ENCODE measurements at places on chromosomes 16 and 17.

DNA sequence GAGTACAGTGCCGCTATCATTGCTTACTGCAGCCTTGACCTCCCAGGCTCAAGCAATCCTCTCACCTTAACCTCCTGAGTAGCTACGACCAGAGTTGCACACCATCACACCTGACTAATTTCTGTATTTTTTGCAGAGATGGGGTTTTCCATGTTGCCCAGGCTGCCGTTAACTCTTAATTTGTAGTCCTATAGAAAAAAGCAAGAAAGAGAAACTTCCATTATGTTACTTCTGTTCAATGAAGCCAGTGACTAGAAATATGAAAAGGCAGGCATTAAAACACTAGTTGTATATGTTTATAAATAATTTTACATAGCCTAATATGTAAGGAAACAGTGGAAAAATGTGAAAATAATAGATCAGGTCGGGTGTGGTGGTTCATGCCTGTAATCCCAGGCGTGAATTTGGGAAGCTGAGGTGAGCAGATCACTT is 9.7 kb downstream of the RAD51C start:
- no peak for DNase-seq

DNA sequence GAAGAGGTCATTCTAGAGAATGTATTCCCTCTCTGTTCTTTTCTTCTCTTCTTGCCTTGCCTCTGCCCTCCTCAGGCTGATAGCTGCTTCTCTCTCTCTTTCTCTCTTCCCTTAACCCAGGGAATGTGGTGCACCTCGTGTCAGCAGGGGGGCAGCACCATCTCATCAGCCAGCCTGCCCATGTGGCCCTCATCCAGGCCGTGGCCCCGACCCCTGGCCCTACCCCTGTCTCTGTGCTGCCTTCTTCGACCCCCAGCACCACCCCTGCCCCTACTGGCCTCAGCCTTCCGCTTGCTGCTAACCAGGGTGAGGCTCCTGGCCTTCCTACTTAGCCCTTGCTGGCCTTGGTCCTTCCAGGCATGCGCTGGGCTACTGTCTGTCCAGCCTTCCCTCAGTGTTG is 23.5 kb downstream of the SRCAP start:
- DNase-seq = no peak

GRCh38 chr16:2818272-2818876 is 1.3 kb downstream of the PRSS21 start:
- DNase-seq = no peak

DNA sequence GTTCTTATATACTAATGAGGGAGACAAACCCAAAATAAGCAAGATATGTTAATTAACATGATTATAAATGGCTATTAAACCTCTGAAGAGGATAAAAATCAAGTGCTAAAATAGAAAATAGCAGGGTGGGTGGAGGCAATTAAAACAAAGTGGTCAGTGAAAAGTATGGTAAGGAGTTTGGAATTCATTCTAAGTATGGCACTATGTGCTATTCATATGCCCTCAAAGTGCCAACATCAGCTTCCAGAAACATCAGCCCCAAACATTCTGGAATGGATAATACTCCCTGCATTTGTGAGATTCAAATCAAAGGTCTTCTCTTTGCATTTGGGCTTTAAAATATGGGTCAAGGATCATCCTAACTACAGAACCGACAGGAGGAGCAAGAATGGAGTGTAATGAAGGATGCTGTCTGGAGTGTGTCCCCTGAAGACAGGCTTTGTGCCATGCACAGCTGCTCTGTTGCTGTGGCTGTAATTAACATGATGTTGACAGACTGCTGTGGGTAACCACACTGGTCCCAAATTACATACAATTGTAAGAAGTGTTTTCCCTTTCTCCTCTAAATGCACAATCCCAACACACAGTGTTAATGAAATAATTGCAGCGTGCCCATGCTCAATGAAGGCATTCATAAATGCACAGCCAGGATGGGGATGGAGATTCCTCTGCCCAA is 93.1 kb downstream of the VAT1L start:
- no peak for DNase-seq

GRCh38 chr16:78490431-78490830 is 391.0 kb downstream of the WWOX start:
- no peak for DNase-seq

DNA sequence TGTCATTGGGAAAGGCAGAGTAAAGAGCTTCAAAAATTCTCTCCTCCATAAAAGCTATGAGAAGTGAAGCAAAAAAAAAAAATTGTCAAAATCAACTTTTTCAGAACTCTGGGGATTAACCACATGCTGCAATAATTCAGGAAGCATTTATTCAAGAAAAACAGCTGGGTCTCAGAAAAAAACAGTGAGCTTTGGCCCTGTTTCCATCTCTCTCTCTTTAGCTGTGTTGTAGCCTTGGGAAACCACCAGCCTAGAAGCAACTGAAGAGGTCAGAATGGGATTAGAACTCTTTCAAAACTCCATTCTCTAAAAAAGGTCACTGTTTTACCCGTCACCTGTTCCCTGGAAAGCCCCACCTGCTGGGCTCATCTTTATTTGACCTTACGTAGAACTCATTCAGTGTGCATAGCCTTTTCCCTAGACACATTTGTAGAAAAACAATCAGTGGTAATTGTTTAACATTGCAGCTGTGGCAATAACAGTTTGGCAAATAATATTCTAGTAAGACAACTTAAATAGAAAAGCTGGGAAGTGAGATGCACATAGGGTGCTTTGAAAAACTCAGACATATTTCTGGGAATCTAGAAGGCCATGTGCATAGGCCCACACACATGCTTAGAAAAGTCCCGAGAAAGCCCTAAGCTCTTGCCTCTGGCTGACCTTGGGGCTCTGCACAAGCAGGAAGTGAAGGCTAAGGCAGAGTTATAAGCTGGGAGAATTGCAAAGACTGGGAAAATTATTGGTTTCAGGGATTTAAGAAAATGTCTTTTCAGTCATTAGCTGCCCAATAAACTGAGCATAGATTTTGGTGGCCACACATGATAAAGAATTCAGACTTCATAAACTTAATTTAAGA is 18.0 kb downstream of the SLC5A11 start:
- DNase-seq = no peak

GRCh38 chr17:40555296-40556190 is 9.7 kb downstream of the CCR7 start:
- DNase-seq = no peak

GRCh38 chr17:68903286-68903685 is 51.9 kb downstream of the ABCA8 start:
- no peak for DNase-seq

- no peak for DNase-seq
These were observed 101.1 kb downstream of the MSI2 start for GRCh38 chr17:57357392-57357784.

DNA sequence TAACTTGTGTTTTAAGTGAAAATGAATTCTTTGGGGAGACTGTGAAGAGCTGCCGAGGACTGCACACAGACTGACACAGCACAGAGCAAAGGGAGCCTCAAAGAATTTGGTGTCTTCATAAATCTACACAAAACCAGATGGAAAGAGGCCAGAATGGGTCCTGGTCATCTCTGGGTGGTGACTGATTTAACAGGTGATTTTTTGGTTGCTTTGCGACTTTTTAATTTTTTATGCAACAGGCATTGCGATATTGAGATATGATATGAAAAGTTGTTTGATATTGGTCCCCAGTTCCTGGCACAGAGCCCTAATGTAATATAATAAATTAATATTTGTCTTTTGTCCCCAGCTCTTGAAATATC is 12.6 kb upstream of the EIF1 start:
- DNase-seq = no peak

DNA sequence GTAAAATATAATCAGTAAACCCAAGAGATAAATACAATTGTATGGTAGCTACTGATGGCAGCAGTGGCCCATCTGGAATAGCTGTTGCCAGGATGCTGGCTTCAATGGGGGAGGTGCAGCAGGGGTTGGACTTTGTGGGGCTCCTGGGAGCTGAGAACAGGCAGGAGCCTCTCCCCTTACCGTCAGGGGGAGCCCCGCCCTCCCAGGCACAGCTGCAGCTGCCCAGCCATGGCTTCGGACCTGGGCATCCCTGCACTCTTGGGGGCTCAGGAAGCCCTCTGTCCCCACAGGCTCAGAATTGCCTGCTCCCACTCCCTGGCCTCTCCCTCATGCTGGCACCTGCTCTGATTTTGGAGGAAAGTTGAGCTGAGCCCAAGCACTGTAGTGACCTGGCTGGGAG is 741.1 kb downstream of the CDH11 start:
- no peak for DNase-seq

- DNase-seq = no peak
These were observed 27.7 kb downstream of the GPR142 start for GRCh38 chr17:74394977-74395376.

- no peak for DNase-seq
These were observed 71.8 kb downstream of the PRKCA start for GRCh38 chr17:66373944-66374817.

DNA sequence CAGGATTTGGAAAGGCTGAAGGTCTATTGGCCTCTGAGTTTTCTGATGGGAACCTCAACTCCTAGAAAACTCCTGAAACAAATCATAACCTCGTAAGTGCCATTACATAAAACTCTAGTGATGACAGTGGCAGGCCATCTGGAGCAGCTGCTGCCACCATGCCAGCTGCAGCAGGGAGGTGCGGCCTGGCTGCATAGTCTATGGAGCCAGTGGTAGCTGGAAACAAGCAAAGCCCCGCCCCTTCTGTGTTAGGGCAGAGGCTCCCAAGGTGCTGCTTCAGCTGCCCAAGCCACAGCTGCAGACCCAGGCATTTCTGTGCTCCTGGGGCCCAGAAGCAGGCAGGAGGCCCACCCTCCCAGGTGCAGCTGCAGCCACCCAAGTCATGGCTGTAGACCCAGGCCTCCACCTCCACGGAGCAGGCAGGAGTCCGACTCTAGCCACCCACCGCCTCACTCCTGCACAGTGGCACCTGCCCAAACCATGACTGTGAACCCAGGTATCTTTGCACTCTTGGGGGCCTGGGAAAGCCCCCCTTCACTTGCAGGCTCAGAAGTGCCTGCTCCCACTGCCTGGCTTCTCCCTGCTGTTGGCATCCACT is 254.1 kb upstream of the KCNJ16 start:
- DNase-seq = no peak

GRCh38 chr17:75403131-75403530 is 2.3 kb downstream of the GRB2 start:
- no peak for DNase-seq

DNA sequence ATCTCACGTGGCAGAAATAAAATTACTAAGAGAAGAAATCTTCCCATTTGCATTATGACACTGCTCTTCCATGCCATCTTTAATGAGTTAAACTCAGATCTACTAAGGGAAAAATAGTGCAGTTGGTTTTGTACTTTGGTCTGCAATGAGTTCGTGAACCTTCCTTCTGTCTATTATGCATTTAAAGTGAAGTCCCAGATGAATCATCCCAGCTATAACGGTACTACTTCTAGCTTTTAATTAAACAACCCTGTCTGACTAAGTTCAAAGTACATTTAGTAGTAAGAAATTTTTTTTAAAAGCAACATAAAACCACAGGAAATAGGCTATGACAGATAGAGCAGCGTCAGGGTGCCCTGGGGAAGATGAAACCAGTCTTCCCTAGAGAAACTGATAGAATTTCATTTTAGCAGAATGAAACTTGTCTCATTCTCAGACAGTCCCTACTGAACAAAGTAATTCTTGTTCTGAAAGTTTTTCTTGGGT is 1.8 kb downstream of the TMIGD1 start:
- DNase-seq = no peak

DNA sequence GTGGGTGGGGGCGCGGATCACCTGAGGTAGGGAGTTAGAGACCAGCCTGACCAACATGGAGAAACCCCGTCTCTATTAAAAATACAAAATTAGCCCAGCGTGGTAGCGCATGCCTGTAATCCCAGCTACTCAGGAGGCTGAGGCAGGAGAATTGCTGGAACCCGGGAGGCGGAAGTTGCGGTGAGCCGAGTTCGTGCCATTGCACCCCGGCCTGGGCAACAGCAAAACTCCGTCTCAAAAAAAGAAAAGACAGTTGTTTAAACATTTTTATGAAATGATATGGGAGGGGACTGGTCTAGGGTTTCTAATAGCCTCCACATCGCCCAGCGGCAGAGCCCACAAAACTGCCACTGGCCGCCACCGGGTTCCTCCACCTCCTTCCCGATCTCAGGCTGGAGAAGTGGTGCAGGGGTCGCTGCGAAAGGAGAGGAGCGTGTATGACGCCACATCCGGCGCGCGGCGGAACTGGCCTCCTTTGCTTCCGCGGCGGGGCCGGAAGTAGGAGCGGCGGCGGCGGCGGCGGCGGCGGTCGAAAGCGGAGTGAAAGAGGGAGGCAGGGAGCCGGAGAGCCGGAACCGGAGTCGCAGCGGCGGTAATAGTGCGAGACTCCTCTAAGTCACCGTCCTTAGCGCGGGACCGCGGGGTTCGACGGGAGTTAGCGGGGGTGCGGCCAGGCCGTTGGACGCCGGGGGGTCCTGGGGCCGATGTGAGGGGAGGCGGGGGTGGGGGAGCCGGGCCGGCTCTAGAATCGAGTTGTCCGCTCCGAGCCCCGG is at the start of gene PPP4C:
TSS of gene PPP4C (plus strand) at position 492 of the 773 bp plus-strand sequence. CDS start 384 bp downstream, outside the sequence.
- no peak for DNase-seq

DNA sequence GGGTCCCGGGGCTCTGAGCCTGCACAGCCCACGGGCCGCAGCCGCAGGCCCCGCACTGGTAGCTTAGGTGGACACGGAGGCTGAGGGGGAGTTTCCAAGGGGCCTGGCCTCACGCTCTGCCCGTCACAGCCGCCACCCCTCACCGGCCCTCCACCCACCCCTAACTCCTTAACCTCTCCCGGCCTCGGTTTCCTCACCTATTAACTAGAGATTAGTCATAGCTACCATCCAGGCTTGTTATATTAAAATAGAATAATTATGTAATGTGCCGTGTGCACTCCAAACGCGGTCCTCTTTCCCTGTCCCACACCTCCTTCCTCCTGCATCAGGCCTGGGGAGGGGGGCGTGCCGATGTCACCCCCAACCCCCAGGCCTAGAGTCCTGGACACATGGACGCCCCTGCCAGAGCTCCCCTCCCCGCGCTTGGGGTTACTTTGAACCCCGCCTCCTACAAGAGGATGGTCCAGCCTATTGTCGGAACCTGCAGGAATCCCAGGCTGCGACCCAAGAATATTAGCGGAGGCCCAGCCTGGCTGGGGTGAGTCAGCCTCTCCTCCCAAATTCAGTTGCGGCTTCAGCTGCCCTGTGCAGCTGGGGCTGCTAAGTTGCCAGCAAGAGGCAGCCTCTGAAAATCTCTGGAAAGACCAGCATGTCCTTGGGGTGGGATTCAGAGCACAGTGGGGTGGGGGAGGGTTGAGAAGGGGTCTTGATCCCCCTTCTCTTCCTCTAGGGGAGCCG is 17.3 kb downstream of the SOCS3 start:
- DNase-seq = no peak

GRCh38 chr17:17929655-17930380 is 42.4 kb downstream of the TOM1L2 start:
- DNase-seq = no peak

All from cortex of kidney (tissue), 1 donor.